Activated CD4-positive, alpha-beta T cell treated with anti-CD3 and anti-CD28 coated beads for 1 hour (primary cell): ENCODE measurements at places on chromosomes 1 and 21.
A peak's percentile ranks its signal among the peaks of the same experiment; 100 is the strongest.

- no peak for DNase-seq
Observed at GRCh38 chr1:27618341-27619082, 14.6 kb upstream of the AHDC1 start.

- no peak for DNase-seq
Observed at GRCh38 chr1:219422811-219423598, 189.9 kb downstream of the ZC3H11B start.

DNA sequence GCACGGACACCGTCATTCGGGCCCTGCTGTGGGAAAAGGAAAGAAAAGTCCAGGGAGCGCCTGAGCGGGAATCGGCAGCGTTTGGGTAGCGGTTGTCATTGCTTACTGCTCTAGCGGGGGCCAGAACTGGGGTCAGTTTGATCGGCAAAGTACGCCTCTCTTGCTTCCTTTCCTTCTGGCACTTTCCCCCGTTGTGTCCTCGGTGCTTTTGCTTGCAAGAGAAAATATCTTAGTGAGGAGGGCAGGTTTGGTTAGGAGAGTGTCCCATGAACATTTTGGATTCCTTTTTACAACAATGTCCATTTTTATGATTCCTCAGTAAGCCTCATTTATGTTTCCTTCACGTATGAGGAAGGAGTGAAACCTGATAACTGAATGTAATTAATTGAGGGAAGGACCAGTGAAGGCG lies 670 bp downstream of the ST3GAL3 start:
- no peak for DNase-seq

DNA sequence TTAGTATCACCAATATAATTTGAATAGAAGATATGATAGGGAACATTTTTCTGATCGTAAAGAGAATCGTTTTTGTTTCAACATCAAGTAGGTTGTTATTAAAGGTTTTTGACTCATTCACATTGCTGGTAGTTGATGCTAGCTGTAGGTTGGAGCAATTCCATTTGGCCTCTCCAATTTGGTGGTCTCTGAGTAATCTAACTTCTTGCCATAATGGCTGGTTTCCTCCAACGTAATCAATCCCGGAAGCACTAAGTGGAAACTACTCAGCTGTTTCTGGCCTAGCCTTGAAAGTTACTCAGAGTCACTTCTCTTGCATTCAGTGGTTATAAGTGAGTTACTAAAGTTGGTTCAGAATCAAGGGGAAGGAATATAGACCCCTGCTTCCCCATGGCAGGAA lies 26.0 kb downstream of the RCOR3 start:
- DNase-seq, result no peak

- DNase-seq, result no peak
Observed at GRCh38 chr1:67317803-67318202, 10.1 kb downstream of the IL12RB2 start.

GRCh38 chr1:26717017-26717491 lies 21.2 kb downstream of the ARID1A start:
- DNase-seq, result no peak

DNA sequence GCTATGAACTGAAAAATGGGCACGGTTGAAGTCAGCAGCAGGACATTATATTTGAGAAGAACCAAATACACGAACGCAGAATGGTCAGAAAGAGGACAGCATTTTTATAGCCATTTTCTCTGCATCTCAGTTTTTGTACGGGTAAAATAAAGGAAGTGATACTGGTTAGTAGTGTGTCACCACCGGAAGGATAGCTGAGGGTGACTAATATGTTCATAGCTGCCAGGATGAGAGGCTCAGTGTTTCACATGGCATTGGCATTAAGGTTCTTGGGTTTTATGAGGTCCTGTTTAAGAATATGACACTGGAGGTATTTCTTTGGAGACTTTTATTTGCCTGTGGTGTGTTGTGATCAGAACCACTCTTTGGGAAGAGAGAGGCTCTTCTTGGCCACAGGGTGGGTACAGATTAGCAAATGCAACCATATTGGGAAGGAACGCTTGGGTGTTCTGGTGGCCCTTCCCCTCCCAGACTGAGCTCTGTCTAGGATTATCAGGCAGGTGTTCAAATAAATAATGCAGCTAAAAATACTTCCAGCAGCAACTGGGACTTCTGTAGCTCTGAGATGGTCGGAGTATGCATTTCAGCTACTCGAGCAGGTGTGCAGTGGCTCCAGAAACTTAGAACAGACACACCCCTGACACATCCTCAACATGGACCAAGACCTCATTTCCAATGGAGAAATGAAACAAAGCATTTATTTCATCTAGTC lies 158.2 kb downstream of the PBX1 start:
- no peak for DNase-seq

- no peak for DNase-seq
Observed at GRCh38 chr1:9912264-9912936, 2.3 kb upstream of the CTNNBIP1 start.

GRCh38 chr1:21295002-21295401 lies 4.7 kb upstream of the ECE1 start:
- DNase-seq, result peak; percentile 22

GRCh38 chr1:147171399-147172167 lies 687 bp downstream of the PRKAB2 start:
- DNase-seq, result no peak

- no peak for DNase-seq
Observed at GRCh38 chr1:40776236-40777072, 7.1 kb upstream of the KCNQ4 start.

DNA sequence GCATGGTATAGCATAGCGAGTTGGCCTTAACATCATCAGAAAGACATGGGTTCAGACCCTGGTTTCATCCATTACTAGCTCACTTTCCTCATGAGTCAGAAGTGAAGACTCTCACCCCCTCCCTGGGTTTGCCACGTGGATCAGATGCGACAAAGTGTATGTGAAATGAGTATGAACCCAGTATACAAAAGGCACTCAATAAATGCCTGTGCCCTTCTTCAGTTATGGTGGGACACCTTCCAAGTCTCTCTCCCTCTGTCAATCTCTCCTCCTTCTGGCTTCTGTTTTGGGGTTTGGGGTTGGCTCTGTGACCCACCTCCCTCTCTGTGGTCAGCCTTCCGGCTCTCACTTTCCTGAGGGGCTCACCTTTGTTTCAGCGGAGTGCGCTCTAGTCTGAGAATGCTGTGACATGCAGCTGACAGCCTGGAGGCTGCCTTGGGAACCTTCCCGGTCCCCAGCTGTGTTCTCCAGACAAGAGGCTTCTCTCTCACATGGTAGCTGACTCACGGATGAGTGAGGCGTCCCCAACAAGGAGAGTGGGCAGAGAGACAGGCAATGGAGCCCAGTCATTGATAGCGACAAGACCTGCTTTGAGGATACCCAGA lies 155.0 kb upstream of the EDN2 start:
- DNase-seq, result no peak

DNA sequence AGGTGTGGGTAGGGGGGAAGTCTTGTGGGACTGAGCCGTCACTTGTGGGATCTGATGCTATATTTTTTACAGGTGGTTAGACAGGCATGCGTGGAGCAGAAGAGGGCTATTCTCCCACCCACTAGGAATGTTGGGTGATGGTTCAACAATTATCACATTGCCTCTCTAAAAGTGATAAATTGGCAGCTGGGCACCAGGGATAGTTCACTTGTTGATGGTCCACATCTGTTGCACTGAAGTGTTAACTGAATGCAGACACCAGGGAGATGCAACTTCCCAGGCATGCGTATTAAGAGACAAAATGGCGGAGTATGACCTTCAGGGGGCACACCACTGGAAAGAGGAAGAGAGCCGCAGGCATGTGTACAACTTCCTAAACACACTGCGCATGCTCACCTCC lies 193.3 kb upstream of the TNR start:
- DNase-seq, result no peak

- DNase-seq, result peak; percentile 48
Observed at GRCh38 chr1:206923009-206923960, 1.5 kb upstream of the FCMR start.

- DNase-seq, result no peak
Observed at GRCh38 chr1:176552999-176553398, 90.0 kb downstream of the PAPPA2 start.

DNA sequence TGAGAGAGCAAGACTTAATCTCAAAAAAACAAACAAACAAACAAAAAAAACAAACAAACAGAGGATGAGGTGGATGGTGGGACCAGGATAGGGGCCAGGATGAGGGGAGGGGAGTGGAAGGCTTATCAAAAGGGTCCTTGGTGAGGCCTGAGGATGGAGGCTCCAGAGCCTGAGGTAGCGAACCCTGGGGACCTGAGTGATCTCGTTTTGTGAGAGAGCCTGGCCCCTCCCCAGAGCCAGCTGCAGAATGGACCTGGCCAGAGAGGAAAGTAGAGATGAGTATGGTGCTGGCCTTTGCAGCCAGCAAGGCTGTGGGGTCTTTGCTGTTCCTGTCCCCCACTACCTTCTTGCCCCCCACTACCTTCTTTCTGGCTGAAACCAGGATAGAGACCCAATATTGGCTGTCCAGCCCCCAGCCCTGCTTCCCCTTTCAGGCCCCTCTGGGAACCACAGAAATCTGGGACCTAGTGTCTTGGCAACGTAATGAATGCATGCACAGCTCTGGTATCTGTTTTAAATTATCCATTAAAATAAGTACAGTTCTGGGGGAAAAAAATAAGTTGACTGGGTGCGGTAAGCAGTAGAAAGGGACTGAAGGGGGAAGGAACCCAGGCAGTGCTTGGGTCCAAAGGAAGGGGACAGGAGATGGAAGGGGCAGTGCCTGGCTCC lies 1.1 kb upstream of the LMNA start:
- no peak for DNase-seq

DNA sequence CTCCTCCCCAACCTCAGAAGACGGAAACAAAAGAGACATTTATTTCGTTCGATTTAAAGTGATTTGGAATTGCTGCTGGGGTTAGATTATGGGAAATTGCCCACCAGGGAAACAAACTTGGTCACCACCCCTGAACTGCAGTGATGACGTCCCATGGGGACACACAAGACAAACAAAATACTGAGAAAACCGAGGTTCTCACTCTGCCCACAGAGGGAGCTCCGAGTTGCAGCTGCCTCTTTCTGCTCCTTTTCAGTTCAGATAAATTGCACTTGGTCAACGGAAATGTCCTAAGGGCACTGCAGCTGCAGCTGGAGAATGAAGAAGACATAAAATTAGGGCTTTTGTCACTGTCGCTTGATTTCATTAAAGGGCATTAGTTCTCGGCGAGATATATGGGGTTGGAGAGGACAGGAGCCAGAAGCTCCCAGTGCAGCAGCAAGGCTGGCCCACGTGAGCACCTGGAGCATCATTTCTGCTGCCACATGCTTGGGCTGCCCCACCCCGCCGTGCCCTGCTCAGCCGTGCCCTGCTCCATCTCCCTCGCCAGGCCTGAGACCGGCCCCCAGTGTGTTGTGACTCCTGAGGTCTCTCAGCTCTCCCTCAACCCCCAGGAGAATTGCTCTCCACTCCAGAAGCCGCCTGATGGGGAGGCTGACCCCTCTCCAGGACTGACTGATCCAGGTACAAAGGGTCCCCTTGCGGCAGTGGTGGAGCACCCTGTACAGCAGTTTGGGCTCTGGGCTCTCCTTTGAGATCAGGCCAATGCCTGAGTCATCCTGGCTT lies 231.7 kb upstream of the AJAP1 start:
- no peak for DNase-seq

- DNase-seq, result no peak
Observed at GRCh38 chr21:35349376-35350080, 300.4 kb upstream of the RUNX1 start.

GRCh38 chr21:46527801-46528200 lies 69.1 kb downstream of the DIP2A start:
- DNase-seq, result no peak

GRCh38 chr1:32665915-32666314 lies 14.9 kb downstream of the RBBP4 start:
- no peak for DNase-seq

DNA sequence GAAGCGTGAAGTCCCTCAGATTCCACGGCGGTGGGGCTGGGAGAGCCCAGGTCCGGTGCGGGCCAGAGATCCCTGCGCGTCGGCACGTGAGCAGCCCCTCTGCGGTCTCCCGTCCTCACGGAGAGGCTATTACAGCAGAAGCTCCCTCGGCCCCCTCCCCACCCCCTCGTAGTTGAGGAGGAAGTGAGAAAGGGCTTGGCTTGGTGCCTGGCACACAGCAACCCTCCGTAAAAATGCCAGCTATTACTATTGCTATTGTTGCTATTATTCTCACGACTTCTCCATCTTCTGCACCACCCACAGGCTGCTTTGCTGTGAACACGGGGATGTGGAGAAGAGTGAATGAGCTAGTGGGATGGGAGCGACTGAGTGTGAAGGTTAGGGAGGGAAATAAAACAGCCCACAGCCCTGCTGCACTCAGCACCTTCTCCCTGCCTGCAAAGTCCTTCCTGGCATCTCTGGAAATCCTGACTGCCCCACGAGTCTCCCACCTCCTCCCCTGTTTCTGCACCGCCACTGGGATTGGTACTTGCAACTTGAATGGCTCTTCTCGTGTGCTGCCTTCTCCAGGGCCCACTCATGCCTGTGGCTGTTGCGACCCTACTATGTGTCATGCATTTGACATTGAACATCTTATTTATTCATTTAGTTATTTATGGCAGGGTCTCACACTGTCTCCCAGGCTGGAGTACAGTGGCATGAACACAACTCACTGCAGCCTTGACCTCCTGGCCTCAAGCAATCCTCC lies 26.6 kb downstream of the ZBTB18 start:
- no peak for DNase-seq

DNA sequence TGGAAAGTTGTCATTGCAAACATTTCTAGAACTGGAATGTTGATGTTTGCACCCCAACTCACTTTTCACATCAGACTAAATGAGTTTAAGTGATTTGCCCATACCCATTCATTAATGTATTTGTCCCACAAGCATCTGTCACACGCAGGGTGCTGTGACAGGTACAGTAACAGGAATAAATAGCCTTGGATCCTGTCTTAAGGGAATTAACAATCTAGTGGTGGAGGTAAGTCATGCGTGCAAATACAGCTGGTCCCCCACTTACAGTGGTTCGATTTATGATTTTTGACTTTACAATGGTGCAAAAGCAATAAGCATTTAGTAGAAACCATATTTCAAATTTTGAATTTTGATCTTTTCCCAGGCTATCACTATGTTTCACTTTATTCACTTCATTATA lies 17.5 kb upstream of the PRDM2 start:
- no peak for DNase-seq

DNA sequence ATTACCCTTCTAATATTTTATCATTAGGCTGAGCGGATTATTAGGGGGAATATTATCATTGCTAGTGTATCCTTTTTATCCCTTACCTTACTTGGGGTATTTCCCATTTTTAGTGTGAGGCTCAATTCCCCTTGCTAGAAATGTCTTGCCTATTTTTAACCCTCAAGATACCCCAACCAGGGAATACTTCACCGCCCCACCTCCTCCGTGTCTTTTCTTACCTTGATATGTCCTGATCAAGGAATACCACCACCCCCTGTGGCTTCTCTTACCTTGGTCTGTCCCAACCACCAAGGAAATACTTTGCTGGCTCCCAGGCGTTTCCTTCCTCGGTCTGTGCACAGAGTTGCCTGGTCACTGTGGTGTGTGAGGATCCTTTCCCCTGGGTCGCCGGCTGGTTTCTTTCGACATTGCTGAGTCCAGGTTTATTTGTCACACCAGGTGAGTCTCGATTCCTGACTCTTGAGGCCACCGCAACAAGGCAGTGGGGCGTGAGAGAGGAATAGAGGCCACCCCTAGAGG lies 57.8 kb downstream of the SERINC2 start:
- no peak for DNase-seq

GRCh38 chr1:244242446-244242845 lies 191.4 kb downstream of the ZBTB18 start:
- no peak for DNase-seq

GRCh38 chr1:12424087-12424529 lies 193.9 kb downstream of the DHRS3 start:
- no peak for DNase-seq

GRCh38 chr1:59827055-59827643 lies 12.4 kb downstream of the HOOK1 start:
- DNase-seq, result no peak

- no peak for DNase-seq
Observed at GRCh38 chr1:25062621-25063255, 132.7 kb upstream of the RUNX3 start.
